ENCODE measurements at places on chromosomes 1 and 21.

GRCh38 chr21:26137379-26138060 is 33.0 kb downstream of the APP start:
- DNase-seq, result no peak

- DNase-seq, result no peak
Observed at GRCh38 chr1:173506437-173506836, 29.3 kb downstream of the PRDX6 start.

DNA sequence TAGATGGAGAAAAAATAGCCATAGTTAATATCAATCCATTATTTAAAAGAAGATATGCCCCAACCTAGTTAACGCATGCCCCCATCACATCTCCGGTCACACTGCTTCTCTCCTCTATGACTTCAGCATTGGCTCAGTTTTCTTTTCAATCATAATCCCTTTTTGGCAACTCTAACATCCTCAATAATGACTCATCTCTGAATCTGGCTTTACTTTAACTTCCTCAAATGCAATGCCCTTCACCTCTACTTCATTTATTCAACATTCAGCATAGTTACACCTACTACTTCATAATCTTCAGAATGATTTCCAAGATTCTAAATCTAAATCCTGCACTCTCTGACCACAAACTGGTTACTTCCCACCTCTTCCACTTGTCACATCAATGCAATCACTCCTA is 417.3 kb downstream of the USH2A start:
- DNase-seq, result no peak

GRCh38 chr1:198925567-198925966 is 286.7 kb downstream of the PTPRC start:
- no peak for DNase-seq

DNA sequence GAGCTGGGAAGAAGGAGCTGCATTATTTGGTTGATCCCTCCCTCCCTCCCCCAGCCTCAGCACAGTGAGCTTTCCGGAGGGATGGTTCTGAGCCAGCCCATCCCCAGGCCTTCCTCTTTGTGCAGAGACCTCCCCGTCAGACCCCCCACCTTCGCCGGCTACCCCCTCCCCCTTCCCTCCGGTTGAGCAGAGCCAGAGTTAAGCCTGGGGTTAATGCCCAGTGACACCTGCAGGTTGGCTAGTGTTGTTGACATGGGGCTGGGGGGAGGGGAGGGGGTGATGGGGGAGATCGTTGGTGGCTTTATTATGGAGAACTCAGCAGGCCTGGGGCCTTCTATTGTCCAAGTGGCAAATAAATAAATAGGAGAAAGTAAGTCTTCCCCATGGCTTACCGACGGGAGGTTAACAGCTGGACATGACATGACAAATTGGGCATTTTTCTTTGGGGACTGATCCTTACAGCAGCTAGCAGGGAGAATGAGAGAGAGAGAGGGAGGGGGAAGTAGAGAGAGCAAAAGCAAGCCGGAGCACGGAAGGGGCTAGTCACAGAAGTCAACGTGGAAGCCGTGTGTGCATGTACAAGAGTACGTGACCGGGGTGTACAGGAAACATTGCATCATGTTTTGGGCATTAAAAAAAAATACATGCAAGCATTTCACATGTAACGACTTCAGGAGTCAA is 131.1 kb downstream of the TMEM53 start:
- no peak for DNase-seq

GRCh38 chr21:43809346-43809799 is 20.0 kb downstream of the RRP1 start:
- no peak for DNase-seq

Data from stimulated activated CD4-positive, alpha-beta T cell treated with anti-CD3 and anti-CD28 coated beads, Interleukin-15, amount 100 ng/mL, for 1 hour (primary cell).